ENCODE measurements at places on chromosomes 5 and 9. TPM values are rescaled to one million over a fixed set of nuclear protein-coding genes. Genes with fewer than 3 reads are reported as not detected.

Gene DROSHA
- 48.2 TPM for total RNA-seq

Gene CFAP90
- 0.82 TPM for total RNA-seq

DNA sequence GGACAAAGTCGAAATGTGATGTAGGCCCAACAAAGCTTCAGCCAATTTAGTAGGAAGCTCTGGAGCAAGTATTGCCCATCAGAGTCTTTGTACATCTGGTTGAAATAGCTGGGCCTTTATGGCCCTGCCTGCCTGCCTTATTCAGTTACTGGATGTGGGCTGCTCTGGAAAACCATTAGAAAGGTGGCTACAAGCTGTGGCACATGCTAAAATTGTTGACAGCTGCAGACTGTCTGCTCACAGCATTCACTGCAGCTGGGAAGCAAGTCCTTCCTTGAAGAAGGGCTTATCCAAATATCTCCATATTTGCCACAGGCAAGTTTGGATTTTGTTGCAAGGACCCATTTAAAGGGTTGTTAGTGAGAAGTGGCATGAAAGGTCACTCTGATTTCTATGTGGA lies 24.4 kb downstream of the SMIM15 start:
- H3K27me3 ChIP-seq: no peaks in the 10 kb centered on the region
- DNase-seq: no peak
- no peak overlapping the region for H3K4me3 ChIP-seq
- no peak overlapping the region for H3K27ac ChIP-seq
- no peaks in the 10 kb centered on the region for H3K4me1 ChIP-seq

DNA sequence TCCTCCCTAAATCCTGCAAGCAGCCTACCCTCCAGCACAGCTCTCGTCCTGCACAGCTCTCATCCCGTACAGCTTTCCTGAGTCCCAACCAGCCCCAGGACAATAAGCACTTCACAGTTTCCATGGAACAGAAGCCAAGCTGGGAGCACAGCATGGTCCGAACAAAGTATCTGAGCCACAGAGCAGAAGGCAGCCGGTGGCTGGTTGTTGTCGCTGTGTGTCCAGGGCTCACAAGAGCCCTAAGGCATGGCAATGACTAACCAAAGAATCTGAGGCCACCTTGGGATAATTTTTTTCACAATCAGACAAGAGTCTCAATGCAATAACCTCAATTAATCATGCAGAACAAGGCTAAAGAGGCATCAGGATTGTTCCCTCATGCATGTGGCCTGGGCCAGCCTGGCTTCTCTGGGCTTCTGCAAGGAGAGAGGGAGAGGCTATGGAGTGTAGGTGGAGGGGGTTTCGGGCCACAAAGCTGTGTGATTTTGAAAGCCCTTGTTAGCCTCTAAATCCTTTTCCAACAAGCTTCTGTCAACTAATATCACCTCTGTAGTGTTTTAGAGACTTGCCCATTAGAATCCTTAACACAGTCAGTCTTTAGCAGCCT lies 323.4 kb downstream of the PIK3R1 start:
- no peak for DNase-seq
- H3K4me3 ChIP-seq: no peak overlapping the region
- no peak overlapping the region for H3K27ac ChIP-seq

- no peak overlapping the region for H3K27ac ChIP-seq
- H3K4me3 ChIP-seq: no peak overlapping the region
Measured at GRCh38 chr5:51091816-51092215, 291.4 kb upstream of the ISL1 start.

- H3K27me3 ChIP-seq: no peaks in the 10 kb centered on the region
- H3K4me1 ChIP-seq: peaks cover 5% of the 10 kb centered on the region
- no peak overlapping the region for H3K4me3 ChIP-seq
Measured at GRCh38 chr5:15646371-15646770, 146.4 kb downstream of the FBXL7 start.

DNA sequence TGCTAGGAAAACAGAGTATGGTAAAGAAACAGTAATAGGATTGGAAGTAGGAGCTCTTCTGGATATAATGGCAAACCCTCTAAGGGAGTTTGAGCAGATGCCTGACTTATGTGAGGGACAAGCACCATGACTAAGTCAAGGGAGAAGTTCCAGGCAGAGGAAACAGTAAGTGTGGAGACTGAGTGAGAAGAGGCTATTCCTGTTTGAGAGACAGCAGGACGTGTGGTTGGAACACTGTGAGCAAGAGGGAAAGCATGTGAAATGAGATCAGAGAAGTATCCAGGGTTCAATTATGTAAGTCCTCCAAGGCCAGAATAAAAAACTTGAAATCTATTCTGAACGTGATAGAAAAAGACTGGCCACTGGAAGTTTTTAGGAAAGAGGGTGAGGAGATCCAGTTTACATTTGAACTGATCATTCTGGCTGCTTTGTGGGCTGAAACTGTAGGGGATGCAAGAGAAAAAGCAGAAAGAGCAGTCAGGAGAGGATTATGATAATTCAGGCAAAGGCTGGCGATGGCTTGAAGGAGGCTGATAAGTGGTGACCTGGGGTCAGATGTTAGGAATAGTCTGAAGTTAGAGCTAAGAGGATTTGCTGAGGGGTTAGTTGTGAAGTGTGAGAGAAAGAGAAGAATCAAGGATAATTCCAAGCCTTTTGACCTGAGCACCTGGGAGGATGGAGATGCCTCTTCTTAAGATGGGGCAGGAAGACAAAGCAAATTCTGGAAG lies 19.2 kb downstream of the DMAC1 start:
- no peak for DNase-seq
- H3K27ac ChIP-seq: no peak overlapping the region
- no peaks in the 10 kb centered on the region for H3K36me3 ChIP-seq
- H3K27me3 ChIP-seq: no peaks in the 10 kb centered on the region
- no peaks in the 10 kb centered on the region for H3K4me1 ChIP-seq
